NCI-H1092 treated with DMSO at 0.1 percent for 48 hours (cell line): ENCODE measurements at places on chromosomes 7 and 10.

- DNase-seq: no peak
Observed at GRCh38 chr7:45192621-45193041, 35.0 kb downstream of the RAMP3 start.

DNA sequence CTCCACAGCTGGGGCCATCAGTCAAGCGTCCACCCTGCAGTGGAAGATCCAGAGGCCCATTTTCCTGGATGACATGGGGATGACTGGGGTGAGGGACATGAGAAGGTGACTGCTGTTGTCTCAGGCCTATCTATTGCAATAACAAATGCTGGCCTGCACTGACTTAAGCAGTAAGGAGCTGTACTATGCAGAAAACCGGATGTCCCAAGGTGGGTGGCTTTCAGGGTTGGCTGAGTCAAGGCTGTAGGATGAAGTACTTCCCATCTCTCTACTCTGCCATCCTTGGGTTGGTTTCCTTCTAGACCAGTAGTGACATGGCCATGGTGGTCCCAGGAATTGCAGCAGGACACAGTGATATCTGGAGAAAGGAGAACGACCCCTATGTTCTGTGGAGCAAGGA is 48.1 kb downstream of the NEURL1 start:
- DNase-seq: no peak

GRCh38 chr7:36639826-36640225 is 84.5 kb downstream of the AOAH start:
- DNase-seq: no peak

- peak; percentile 74 for DNase-seq
Observed at GRCh38 chr10:12638103-12638502, 288.8 kb downstream of the CAMK1D start.

- no peak for DNase-seq
Observed at GRCh38 chr10:61456095-61456789, 3.1 kb upstream of the TMEM26 start.

DNA sequence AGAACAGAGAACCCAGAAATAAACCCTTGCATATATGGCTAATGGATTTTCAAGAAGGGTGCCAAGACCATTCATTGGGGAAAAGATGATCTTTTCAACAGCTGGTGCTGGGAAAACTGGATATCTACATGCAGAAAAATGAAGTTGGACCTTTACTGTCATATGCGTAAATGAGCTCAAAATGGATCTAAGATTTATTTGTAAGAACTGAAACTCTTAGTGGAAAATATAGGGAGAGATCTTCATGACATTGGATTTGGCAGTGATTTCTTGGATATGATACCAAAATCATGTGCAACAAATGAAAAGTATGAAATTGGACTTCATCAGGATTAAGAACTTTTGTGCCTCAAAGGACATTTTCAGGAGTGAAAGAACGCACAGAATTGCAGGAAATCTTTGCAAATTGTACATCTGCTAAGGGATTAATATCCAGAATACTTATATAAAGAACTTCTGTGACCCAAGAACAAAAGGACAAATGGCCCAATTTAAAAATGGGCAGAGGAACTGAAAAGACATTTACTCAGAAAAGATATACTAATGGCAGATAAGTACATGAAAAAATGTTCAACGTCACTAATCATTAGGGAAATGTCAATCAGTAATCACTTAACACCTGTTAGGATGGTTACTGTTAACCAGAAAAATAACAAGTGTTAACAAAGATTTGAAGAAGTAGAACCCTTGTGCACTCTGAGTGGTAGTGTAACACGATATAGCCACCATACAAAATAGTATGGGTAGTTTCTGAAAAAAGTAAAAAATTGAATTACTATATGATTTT is 6.1 kb downstream of the DBF4 start:
- DNase-seq: no peak

GRCh38 chr10:71520042-71520441 is 123.3 kb downstream of the CDH23 start:
- DNase-seq: no peak

GRCh38 chr7:157630301-157630853 is 293.6 kb downstream of the DNAJB6 start:
- DNase-seq: no peak

DNA sequence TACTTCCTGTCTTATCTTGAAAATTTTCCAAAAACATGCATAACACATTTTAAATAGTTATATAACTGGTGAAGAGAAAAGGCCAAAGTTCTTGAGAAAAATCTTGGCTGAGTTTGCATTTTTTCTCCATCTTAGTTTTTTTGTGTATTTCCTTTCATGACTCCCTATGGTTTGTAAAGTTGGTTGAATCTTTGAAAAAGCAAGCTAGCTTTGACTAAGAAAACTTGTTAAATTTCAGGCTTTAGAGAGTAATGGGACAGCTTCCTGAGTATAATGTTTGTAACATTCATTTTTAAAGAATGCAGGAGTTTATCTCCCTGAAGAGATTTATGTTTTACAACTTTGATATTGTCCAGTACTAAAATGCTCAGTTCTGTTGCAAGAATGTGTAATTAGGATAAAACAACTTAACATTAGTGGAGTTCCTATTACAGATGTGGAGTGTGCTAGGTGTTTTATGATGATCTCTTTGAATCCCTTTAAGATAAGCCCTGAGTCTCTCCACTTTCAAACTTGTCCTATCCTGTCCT is 11.1 kb upstream of the HERPUD2 start:
- DNase-seq: no peak

- no peak for DNase-seq
Observed at GRCh38 chr10:93149761-93150160, 76.1 kb downstream of the CYP26A1 start.

DNA sequence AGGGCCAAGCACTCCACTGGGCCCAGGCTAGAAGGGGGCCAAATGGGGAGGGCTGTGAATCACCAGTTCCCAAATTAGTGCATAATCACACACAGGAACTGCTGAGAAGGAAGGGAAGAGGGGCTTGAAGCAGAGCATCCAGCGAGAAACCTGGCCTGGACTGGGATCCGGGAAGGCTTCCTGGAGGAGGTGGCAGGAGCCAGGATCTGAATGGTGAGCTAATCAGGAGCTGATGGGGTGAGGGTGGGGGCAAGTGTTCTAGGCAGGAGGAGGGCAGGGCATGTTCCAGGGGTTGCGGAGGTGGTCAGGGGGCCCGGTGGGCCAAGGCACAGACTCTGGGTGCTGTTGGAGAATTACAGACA is 12.6 kb downstream of the PWWP2B start:
- no peak for DNase-seq

- DNase-seq: no peak
Observed at GRCh38 chr10:30415593-30415992, 18.4 kb upstream of the MAP3K8 start.

- no peak for DNase-seq
Observed at GRCh38 chr10:70601746-70602145, 795 bp downstream of the PRF1 start.

DNA sequence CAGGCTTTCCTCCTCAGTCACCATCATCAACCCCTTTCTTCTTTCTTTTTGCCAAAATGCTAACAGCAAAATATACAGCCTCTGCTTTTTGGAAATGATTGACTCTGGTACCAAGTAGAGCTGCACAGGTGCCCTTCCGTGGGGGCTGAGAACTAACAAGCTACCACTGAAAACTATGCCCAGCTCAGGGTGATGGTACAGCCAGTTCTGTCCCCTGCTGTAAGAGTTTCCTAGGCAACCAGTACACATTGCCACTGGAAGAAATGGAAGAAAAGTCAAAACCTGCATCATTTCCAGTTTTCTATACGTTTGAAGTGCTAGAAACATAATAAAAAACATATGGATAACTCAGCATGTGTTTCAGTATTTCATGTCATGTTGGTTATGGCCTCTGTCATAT is 297.5 kb downstream of the PRKG1 start:
- no peak for DNase-seq

DNA sequence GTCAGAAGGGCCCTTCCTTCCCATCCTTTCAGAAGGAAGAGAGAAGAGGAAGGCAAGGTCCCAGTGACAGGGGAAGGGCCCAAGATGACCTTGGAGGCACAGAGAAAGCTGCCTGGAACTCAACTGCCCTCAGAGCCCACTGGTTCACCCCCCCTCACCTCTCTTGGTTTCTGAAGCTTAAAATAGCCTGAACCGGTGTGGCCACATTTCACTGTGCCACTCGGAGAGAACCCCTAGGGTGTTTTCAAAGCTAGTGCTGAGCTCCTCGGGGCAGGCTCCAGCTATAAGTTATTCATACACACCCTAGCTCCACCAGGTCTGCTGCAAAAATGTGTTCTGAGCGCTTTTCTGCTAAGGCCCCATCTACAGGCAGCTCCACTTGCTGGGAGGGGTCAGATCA is 60.9 kb upstream of the ADRB1 start:
- DNase-seq: no peak

DNA sequence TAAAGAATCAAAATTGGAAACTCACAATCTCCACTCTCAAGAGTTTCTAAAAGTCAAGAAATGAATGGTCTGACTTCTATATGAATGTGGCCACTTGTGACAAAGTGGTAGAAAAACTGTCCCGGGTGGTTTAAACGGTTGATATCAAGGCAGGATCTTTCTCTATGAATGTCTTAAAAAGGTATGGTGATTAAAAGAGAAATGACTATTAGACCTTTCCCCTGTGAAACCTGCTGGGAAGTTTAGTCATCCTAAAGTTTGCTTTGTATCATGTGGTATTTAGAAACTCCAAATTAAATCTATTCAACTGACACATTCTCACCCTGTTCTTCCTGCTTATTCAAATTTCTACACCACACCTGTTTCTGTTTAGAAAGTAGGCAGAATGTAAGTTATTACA is 492.5 kb downstream of the XPNPEP1 start:
- no peak for DNase-seq

DNA sequence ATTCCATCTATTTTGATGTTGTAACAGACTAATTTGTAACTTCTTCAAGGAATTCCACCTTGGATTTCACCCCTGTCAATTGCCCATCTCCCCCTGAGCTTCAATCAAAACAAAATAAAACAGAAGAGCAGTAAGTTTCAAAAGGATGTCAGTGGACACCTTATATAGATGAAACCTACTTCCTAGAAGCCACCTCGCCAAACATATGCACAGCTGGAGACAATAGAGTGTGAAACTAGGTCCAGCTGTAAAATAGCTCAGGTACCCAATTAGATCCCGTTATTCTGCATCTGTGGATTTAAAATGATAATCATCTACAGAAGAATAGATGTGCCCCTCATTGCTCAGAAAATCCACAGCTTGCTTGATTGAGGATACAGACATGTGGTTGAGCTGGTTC is 598.6 kb downstream of the SH2D4B start:
- DNase-seq: no peak

- DNase-seq: no peak
Observed at GRCh38 chr7:143492043-143492471, 14.4 kb downstream of the TAS2R41 start.

DNA sequence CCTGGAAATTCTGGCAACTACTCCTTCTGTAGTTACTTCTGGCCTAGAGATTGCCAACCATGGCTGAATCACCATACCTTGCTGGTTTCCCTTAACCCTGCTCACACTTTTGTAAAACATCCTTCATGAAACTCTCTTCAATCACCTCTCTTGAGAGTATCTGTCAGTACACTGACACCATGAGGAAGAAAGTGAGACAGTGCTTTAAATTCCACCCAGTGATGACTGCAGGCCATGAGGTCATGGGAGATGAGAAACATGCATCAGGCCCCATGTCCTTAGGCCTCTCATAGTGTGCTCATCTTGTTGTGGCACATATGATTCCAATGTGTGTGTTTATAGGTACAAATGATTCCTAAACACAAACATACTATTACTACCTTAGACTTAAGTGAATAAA is 24.6 kb upstream of the NAMPT start:
- no peak for DNase-seq

DNA sequence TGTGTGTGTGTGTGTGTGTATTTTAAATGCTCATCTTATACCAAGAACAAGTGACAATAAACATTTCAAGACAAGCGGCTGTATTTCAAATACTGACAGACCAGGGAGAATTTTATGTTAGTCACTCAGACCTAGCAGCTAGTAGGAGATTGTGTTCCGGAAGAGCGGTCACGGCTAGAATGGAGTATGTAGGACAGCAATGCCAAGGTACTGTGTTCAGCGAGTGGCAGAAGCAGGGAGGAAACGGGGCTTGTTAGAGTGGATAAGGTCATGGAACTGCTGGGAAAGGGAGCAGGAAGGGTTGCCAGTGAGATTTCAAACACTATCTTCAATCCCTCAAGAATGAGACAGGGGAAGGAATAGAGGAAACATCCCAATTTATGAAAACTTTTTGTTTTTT is 260.5 kb upstream of the PITRM1 start:
- DNase-seq: no peak

- DNase-seq: no peak
Observed at GRCh38 chr10:101940916-101941315, 97.3 kb upstream of the KCNIP2 start.

DNA sequence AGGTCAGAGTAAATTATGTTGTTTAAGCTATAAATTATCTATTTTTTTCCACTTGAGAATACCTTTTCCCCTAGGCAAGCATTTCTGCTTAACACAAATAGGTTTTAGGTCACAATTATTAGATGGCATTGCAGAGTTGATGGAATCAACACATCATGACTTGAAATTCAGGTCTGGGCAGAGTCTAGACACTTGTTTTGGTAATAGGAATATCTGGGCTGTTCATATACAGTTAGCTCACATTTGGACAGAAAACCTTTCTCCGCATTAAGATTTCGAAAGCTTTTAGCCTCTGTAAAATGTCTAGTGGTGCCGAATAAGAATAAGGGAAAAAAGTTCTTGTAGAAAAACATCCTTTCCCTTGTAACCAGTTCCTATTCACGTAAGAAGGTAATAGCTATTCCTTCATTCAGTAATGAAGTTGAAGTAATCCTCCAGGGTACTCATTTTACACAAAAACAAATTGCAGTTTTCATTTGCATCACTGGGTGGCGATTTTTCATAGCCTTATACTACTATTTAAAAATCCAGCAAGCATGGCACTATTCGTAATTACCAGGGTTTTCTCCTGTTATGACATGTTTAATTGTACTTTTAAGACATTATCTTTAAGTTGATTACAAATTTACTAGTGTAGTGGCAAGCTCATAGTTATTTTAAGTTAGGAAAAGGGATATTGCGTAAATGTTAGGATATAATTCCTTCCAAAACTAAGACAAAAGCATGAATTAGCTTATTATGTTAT is 37.0 kb downstream of the RPA3 start:
- peak; percentile 93 for DNase-seq

- no peak for DNase-seq
Observed at GRCh38 chr7:88256906-88257305, 37.1 kb upstream of the SRI start.

GRCh38 chr7:23012908-23013714 is 819 bp downstream of the HYCC1 start:
- peak; percentile 59 for DNase-seq
